ENCODE measurements at places on chromosomes 1 and 21.
A peak's percentile ranks its signal among the peaks of the same experiment; 100 is the strongest.

- no peak for DNase-seq
These were observed 79.6 kb downstream of the NKAIN1 start for GRCh38 chr1:31159869-31160611.

DNA sequence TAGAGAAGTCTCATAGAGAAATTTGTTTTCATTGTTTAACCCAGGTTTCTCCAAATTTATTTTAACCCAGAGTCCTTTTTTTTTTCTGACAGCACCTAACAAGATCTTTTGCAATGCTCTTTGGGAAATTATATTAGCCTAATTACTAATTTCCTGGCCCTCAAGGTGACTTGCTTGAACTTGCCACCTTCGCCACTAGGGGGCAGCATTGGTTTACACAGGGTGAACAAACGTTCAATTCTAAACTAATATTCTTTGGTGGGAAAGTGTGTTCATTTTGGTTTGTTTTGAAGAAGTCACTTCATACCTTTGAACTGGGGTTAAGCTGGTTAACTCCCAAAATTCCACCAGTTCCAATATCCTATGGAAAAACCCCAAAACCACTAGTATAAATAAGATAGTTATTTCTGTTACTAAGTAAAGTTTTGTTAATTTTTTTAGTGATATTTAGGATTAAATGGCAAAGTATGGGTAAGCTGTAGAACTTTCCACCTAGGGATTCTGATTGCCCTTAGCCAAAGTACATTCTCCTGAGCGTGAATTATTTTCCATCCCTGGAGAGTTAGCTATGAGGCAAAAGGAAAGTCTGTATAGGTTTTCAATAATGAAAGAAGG, 13.0 kb downstream of the CCDC190 start:
- DNase-seq, result peak; percentile 80

GRCh38 chr1:38131024-38131585, 84.5 kb upstream of the POU3F1 start:
- DNase-seq, result no peak

- no peak for DNase-seq
These were observed 42.9 kb downstream of the PTBP2 start for GRCh38 chr1:96764469-96764868.

DNA sequence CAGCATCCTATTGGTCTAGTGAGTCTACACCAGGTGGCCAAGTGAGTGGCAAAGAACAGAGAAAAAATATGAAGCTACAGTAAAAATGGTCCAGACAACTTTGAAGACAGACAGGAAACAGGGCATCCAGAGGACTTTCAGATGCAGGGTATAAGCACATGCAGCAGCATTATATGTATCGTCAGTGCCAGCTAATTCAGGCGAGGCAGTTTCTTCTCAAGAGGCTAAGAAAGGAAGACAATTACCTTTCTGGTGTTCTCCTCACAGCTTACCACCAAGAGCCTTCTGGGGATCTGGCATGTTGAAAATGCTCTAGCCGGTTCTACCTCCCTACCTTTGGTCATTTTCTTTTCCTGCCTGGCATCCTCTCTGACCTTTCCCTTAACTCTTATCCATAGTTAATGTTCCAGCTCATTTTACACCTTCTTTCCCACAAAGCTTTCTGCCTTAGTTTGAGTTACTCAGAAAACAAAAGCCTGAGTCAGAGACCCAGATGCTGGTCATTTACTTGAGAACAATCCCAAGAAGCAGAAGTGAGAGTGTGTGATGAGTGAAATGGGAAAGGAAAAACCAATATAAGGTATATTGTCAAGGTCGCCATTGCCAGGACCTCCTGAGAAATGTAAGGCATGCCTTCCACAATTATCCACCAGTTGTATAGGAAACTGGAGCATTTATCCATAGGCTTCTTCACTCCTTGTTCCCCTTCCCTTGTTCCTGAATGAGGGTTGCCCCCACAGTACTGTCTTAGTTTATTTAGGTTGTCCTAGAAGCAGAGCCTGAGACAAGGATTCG, 444.1 kb downstream of the PLPP3 start:
- DNase-seq, result no peak
